Brain pericyte (primary cell): ENCODE measurements at places on chromosomes 1 and 21.
A peak's percentile ranks its signal among the peaks of the same experiment; 100 is the strongest.

DNA sequence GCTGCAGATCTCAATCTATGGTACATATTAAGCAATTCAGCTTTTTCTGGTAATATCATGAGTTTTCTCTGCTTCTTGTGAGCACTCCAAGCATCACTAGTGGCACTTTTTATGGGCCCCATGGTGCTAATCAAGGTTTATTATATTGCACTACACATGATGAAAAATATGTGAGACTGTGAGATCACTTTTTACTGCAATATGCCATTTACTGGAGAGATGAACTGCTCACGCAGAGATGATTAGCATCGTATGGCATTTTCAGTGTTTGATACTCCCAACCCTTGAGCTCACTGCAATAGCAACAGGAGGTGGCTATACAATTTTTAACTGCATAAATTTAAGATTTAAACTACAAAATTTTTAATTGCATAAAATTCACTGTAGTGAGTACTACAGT lies 8.7 kb upstream of the KCNK1 start:
- DNase-seq = no peak

DNA sequence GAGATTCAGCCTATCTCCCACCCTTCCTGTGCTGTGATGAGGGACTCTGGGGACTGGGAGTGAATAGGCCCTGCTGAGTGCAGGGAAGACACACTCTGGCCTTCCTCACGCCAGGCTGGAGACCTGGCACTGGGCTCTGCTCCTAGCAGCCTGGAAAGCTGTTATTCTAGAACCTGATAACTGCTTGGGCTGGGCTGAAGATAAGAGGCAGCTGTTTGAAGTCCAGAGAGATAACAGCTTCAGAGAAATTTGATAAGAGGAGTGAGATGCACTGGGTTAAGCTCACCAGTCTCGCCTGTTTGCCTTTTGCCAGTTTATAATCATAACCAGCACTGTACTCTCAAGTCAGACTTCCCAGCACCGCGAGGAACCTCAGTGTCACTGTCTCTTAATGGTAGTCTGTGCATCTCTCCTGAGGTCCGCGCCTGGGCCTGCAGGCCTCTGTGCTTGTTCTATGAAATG lies 46.6 kb upstream of the GPR37L1 start:
- no peak for DNase-seq

- no peak for DNase-seq
These were observed 783 bp upstream of the AGL start for GRCh38 chr1:99849413-99849743.

GRCh38 chr1:13930151-13930550 lies 230.2 kb downstream of the PRDM2 start:
- no peak for DNase-seq

DNA sequence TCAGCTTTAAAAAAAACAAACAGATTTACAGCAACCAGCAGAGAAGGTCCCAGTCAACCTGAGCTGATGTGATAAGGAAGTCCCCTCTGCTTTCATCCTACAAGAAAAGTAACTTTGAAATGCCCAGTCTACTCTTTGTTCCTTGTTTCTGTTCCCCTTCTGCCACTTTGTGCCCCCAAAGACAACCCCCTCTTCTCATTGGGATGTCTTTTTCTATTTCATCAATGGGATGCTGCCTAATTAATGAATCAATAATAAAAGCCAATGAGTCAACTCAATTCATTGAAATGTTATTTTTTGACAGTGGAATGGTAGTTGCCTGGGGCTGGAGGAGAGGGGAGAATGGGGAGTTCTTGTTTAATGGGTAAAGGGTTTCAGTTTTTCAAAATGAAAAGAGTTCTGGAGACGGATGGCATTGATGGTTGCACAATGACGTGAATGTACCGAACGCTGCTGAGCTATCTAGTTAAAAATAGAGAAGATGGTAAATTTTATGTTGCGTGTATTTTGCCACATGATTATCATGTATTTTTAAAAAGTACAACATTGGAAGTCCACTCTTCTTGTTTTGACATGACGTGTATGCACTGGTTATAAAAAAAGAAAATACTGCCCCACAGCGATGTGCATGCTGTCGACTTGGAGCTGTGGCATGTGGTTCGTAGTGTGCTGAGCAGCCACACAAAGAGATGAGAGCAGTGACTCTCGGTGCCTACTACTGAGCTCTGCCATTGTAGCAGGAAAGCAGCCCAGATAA lies 22.4 kb upstream of the PADI2 start:
- DNase-seq = no peak

DNA sequence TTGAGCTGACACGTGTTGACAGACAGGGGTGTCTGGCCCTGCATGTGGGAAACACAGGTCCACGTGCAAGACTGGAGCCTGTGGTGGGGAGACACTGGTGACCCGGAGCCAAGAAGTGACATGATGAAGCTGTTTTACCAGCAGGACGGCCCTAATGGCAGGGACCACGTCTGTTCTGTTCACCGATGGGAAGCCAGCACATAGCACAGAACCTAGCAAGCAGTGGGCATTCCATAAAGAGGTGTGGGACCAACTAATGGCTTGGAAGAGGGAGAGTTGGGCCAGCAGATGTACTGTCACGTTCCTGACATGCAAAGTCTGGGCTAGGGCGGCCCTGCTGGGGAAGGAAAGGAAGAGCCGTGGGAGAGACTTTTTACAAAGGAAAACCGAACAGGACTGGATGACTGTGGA lies 15.3 kb downstream of the NAV1 start:
- DNase-seq = no peak

GRCh38 chr1:243465738-243466137 lies 209.9 kb downstream of the SDCCAG8 start:
- no peak for DNase-seq

- peak; percentile 37 for DNase-seq
These were observed 69.2 kb downstream of the MORN1 start for GRCh38 chr1:2322065-2322571.

DNA sequence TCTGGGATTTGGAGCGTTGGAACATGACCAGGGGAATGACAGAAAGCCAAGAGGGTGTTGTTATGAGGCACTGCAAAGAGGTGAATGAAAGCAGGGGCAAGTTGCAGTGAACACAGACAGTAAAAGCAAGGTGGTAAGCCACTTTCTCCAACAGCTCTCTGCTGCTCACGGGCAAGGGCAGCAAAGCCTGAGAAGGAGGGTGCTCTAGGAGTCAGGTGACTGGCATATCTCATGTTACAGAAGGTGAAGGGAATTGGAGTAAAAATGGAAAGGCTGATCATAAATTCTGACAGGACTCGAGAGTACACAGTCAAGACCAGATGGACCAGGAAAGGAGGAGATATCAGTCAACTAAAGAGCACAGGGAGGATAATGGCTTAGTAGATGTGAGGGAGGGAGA lies 14.5 kb downstream of the VAV3 start:
- no peak for DNase-seq

- DNase-seq = no peak
These were observed 630 bp downstream of the HPCA start for GRCh38 chr1:32886828-32887414.

DNA sequence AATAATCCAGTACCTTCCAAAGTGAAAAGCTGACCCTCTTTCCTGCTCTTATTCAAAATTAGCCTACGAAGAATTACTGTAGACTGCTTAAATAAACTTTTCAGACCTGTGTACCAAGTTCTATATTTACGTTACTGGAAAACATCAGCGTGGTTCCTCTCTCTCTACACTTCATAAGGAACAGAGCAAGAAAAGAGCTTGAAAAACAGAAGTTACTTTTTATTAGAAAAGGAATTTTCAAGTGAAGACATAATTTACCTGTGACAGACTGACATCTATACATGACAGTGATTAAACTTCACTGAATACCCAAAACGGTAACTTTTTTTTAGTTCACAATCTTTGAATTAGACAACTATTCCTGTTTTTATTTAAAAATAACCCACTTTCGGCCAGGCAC lies 2.7 kb downstream of the ENAH start:
- no peak for DNase-seq

DNA sequence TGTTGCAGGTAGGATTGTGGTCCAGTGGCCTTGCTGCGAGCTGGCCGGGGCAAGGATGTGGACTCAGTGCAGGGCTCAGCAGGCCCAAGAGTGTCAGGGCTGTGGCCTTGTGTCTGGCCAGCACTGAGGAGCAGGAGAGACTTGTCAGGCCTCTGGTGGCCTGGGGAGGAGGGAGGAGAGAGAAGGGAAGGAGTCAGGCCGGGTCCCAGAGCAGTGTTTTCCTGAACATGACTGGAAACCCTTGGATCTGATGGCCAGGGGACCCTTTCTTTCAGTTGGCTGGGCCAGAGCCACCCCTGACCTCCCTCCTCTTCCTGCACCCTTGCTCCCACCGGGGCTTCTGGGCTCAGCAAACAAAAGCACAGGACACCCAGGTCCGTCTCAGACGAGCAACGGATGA lies 5.1 kb downstream of the IBA57 start:
- no peak for DNase-seq

GRCh38 chr1:31238612-31238985 lies 1.1 kb downstream of the NKAIN1 start:
- DNase-seq = no peak

DNA sequence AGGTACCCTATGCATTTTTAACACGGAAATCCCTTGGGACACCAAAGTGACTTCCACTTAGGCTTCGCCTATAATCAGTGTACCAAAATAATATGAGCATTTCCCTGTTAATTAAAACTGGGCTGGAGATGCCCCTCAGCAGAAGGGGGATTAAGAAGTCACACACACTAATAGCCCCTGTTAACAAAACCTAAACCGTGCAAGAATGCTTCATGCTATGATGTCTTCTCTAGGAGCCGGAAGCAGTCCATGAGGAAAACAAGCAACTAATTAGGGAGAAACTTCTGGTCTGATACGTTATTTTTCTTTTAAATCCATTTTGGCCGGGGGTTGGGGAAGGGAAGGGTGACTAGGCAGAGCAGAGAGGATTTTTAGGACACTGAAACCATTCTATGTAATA lies 123.4 kb downstream of the ESRRG start:
- DNase-seq = no peak

DNA sequence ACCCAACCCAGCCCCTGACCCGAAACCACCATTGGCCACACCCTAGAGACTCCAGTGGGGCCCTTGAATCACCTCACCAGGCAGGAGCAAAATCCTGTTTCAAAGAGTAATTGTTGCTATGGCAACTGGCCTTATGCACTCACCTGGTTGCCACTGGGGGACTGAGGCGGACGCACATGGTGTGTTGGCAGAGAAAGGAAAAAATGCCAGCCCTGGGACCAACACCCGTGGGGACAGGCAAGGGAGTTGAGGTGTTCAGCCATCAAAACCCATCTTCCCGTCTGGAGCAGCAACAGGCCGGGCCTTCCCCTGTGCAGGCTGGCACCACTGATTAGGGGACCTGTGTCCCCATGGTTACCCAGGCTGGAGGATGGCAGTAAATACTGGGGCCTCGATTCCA lies 395.8 kb upstream of the VAMP3 start:
- no peak for DNase-seq

DNA sequence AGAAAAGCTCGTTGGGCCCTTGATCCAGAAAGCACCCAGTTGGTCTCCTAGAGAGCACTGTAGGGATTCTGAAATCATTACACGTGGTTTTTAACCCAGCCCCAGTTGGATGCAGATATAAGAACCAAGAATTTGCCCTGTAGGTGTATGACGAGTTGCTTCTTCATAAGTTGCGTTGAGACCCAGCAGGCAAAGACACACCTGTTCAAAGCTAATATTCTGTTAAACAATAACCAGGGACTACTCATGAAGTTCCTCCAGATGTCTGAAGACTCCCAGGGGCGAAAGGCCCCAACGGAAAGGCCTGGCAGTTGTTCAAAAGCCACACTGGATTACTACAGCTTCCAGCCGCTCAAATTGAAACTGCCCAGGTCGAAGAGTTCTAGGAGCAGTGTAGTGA lies 88.6 kb upstream of the HNRNPU start:
- no peak for DNase-seq

GRCh38 chr1:14677292-14677971 lies 78.9 kb downstream of the KAZN start:
- no peak for DNase-seq

GRCh38 chr21:14869984-14870852 lies 194.6 kb downstream of the NRIP1 start:
- no peak for DNase-seq

- DNase-seq = no peak
These were observed 6.1 kb downstream of the SLC25A44 start for GRCh38 chr1:156200044-156200443.

DNA sequence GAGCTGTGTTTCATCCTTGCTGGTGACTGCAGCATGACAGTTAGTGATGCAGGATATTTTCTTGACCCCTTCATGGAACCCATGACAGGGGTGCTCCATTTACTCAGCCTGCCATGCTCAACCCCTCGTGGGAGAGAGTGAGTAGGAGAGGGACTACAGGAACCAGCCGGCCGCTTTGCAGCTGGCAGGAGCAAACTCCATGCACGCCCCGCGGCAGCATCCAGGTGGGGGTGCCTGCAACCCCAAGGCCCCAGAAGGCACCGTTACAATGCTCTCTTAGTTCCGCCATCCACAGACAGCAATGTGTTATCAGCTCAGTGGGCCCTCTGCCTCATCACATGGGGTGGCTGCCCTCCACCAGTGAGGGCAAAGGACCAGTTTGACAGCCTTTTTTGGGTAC lies 135.1 kb downstream of the SLC35F3 start:
- DNase-seq = no peak

DNA sequence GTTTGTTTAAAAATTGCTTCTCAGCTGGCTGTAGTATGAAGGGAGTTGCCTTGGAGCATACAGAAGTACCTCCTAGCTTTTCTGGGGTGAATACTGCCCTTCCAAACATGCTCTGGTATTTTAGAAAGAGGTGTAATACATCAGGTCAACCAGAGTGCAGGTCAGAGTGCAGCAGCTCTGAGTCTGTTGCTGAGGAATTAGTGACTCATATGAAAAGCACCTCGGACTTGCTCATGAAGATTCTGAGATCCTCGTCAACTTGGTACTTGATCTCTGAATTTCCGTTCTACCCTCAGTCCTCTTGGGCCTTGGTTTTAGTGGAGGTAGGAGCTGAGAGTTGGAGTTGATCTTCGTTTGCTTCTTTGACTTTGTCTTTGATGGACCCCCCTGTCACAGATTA lies 67.3 kb downstream of the NOS1AP start:
- no peak for DNase-seq

- no peak for DNase-seq
These were observed 29.1 kb downstream of the THRAP3 start for GRCh38 chr1:36253161-36253862.

- no peak for DNase-seq
These were observed 57.8 kb downstream of the RUNX3 start for GRCh38 chr1:24872061-24872850.

DNA sequence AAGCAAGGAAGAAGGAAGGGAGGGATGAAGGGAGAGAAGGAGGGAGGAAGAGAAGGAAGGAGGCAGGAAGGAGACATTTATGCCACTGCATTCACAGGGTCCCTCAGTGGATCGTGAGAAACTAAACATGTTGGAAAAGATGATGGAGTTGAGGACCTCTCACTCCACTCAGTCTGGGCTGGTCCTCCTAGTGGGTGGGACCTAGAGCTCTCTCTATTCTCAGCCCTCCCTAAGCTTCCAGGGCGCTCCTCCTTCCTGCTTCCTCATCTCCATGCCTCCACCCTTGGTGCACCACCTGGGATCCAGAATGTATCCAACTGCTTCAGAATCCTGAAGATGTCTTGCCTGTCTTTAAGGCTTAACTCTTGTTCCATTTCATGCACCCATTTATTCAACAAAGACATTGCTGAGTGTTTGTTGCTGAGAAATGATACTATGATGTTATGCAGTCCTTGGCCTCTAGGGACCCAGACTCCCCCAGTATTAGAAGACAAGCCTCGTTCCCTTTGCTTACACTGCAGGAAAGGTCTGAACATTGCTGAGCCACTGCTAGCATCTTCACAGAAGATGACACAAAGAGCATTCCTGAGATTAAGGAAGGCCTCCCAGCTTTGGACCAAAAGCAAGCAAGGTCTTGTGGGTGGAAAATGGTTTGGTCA lies 88.5 kb downstream of the BEND5 start:
- no peak for DNase-seq
